Cerebellar nuclear complex (tissue), 1 donor: ENCODE measurements at places on chromosomes 11 and 22.
A peak's percentile ranks its signal among the peaks of the same experiment; 100 is the strongest.

GRCh38 chr11:77198440-77198849, 70.4 kb downstream of the MYO7A start:
- DNase-seq, result no peak

GRCh38 chr22:37639070-37639760, at the start of gene SH3BP1:
SH3BP1 (plus strand) TSS chr22:37639669; CDS start chr22:37639788, 119 bp downstream.
- no peak for DNase-seq

- no peak for DNase-seq
Observed at GRCh38 chr11:85165819-85166218, 461.3 kb downstream of the DLG2 start.

- DNase-seq, result no peak
Observed at GRCh38 chr11:94089341-94089740, 39.3 kb upstream of the PANX1 start.

DNA sequence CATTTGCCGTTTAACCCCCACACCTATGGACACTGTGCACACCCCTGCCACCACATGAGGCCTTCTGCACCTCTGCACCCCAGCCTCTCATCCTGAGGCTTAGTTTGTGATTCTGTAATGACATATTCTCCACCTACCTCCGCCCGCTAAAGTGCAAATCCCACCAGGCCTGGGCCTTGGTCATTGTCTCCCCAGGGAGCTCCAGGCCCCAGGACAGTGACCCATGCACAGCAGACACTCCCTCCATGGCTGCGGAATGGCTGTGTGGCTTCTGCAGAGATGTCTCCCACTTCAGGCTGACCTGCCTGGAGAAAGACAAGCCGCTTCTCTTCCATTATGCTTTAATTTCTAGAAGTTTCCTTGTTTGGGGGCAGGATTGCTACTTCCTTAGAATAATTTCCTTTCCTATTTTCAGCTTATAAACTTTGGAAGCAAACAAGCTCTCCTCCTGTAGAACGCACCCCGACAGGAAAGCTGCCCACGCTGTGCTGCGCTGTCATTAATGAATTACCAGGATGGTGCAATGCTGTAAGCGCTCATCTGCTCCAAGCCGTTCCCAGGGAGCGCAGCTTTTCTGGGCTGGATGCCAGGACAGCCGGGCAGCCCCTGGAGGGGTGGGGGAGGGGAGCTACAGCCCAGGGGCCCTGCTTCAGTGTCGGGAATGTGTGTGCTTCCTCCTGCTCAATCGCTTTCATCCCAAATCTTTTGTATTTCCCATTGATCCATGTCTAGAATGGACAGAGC, 618.0 kb downstream of the BRD1 start:
- no peak for DNase-seq

DNA sequence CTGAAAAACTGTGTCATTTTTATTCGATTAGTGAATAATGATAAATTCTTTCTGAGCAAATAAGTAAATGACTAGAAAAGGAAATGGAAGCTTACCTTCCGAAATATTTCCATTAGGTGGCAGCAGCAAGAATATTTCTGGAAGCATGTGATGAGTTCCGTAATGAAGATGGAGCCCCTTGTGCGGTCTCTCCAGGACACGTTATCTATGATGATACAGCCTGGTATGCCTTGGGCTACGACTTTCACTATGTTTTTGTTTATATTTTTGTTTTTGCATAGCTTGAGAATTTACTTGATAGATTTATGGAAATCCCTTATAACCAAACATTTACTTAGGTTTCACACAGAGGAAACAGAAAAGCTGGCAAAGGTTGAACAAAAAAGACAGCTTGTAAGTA, 25.7 kb downstream of the CASP5 start:
- DNase-seq, result no peak

DNA sequence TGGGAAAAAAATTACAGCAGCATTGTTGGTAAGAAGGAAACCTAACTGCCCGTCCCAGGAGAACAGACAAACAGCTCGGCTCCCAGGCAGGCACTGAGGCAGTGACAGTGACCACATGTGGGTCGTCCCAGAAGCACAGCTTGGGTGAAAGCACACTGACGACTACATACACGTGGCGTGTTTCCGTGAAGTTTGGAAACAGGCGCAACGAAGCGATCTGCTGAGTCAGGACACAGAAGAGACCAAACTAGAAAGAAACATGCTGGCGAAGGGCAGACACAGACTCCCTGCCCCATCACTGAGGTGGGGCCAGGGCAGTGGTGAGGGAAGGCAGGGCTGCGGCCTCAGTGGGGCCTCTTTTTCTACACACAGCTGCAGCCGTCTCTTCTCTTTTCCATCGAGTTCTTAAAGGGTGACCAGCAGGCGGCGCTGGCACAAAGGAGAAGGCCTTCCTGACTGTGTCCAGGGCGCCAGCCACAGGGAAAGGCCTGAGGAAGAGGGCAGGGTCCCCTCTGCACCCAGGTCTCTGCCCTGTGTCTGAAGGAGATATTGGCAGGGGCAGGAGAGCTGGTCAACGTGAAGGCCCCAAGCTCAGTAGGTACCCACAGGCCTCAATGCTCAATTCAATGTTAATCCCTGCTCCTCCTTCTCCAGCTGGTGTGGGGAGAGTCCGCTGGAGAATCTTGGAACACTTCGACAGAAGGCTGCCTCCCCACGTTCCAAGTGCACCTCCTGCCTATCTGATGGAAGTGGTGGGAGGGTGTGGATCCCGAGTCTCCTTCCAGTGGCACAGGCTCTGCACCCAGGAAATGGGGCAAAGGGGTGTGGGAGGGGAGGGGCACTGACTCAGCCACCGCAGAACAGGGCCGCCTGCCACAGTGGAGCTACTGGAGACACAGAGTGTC, 19.9 kb downstream of the CARS1 start:
- DNase-seq, result no peak

GRCh38 chr11:72773291-72773690, 20.6 kb downstream of the STARD10 start:
- no peak for DNase-seq

- DNase-seq, result no peak
Observed at GRCh38 chr11:66101066-66101464, 31.0 kb downstream of the PACS1 start.

DNA sequence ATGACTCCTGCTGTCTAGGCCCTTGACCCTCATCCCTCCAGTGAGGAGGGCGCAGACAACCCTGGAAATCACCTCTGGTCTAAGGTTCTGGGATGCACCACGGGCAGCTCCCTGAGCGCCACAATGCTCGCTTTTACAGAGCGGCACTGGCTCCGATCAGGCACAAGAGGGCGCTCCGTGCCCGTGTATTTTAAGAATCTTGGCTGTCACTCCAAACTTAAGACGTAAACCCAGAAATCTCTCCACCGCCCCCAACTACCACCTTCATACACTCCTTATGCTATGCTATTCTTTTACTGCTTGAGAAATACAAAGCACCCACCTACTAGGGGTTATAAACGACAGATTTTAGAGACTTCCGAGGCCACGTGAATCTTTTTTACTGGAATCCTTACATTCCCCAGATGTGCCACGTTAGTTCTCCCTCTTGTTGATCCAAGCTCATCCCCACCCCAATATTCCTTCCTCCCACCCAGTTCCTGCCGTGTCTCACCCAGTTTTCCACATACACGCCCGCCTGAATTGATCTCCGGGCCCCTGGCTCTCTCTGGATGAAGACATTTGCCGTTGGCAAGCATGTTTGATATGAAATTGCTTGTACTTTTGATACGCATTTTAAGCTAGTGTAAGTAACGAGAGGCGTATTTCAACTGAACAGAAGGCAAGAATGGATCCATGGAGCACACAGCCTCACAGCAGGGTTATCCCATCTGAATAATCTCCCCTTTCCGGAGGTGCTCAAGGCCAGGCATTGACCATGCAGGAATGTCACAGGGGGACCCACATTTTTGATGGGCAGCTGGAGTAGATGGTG, 453.5 kb downstream of the OPCML start:
- DNase-seq, result peak; percentile 36

GRCh38 chr22:48053486-48053885, 1291.0 kb downstream of the TBC1D22A start:
- no peak for DNase-seq

GRCh38 chr22:34294986-34295385, 374.7 kb upstream of the LARGE1 start:
- no peak for DNase-seq
